ENCODE measurements at places on chromosomes 12 and 14. TPM values are rescaled to one million over a fixed set of nuclear protein-coding genes. Genes with fewer than 3 reads are reported as not detected.

The NOXRED1 gene
- 0.40 TPM for total RNA-seq

The KRT3 gene
- total RNA-seq = 0.14 TPM

The KCNA5 gene
- total RNA-seq = not detected

The ADCY6 gene
- total RNA-seq = 0.73 TPM

The RTL1 gene
- total RNA-seq = not detected

DNA sequence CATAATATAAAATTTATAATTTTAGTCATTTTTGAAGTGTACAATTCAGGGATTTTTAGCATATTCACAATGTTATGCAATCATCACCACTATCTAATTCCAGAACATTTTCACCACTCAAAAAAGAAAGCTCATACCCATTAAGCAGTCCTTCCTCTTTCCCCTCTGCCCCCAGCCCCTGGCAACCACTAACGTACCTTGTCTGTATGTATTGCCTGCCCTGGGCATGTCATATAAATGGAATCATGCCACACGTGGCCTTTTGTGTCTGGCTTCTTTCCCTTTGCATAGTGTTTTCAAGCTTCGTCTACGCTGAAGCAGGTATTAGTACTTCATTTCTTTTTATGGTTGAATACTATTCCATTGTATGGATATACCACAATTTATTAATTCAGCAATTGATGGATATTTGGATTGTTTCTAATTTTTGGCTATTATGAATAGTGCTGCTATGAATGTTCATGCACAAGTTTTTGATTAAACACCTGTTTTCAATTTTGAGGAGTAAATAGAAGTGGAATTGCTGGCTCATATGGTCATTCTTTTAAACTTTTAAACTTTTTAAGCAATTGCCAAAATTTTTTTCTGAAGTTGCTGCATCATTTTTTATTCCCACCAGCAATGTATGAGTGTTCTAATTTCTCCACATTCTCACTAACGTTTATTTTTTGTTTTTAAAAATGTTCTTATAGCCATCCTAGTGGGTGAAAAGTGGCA, 1.6 kb upstream of the SSTR1 start:
- H3K4me1 ChIP-seq = peaks cover 3% of the 10 kb centered on the region
- H3K27me3 ChIP-seq = peaks cover 47% of the 10 kb centered on the region
- no peak overlapping the region for H3K27ac ChIP-seq
- H3K36me3 ChIP-seq = peaks cover 2% of the 10 kb centered on the region
- no peak for DNase-seq

GRCh38 chr14:95387826-95388445, 68.2 kb upstream of the CLMN start:
- H3K27ac ChIP-seq = no peak overlapping the region
- no peaks in the 10 kb centered on the region for H3K36me3 ChIP-seq
- no peak for DNase-seq

- no peaks in the 10 kb centered on the region for H3K4me1 ChIP-seq
- H3K27ac ChIP-seq = no peak overlapping the region
- no peak overlapping the region for H3K4me3 ChIP-seq
- H3K36me3 ChIP-seq = no peaks in the 10 kb centered on the region
- DNase-seq = no peak
- H3K27me3 ChIP-seq = no peaks in the 10 kb centered on the region
Measured at GRCh38 chr14:28690029-28690692, 76.4 kb upstream of the FOXG1 start.

Measured in activated CD4-positive, alpha-beta T cell treated with anti-CD3 and anti-CD28 coated beads, Interleukin-2, amount 10 ng/mL, durations not matched to agents 24 days and 14 days (primary cell).